Hematopoietic multipotent progenitor cell treated with erythropoietin and hydrocortisone succinate and interleukin-3 and kit ligand, for 15 days (in vitro differentiated cells): ENCODE measurements at places on chromosomes 13 and 19.

- no peak for DNase-seq
These were observed 20.6 kb downstream of the ZNF701 start for GRCh38 chr19:52590728-52591127.

DNA sequence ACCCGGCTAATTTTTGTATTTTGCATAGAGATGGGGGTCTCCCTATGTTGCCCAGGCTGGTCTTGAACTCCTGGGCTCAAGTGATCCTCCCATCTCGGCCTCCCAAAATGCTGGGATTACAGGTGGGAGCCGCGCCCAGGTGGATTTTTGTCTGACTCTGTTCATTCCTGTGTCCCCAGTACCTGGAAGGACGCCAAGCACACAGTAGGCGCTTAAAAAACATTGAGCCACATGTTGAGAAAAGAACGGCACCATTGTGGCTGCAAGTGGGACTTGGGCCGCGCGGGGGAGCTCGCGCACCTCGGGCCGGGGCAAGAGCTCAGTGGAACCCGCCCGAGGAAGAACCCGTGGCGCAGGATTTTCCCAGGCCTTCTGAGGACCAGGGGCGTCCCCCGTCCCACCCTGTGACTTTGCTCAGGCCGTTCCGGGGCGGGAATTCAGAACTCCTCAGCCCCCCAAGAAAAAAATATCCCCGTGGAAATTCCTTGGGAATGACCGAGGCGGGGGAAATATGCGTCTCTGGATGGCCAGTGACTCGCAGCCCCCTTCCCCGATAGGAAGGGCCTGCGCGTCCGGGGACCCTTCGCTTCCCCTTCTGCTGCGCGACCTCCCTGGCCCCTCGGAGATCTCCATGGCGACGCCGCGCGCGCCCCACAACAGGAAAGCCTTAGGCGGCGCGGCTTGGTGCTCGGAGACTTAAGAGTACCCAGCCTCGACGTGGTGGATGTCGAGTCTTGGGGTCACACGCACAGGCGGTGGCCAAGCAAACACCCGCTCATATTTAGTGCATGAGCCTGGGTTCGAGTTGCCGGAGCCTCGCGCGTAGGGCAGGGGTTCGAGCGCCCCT is 1.4 kb upstream of the ICAM1 start:
- peak; percentile 84 for DNase-seq

DNA sequence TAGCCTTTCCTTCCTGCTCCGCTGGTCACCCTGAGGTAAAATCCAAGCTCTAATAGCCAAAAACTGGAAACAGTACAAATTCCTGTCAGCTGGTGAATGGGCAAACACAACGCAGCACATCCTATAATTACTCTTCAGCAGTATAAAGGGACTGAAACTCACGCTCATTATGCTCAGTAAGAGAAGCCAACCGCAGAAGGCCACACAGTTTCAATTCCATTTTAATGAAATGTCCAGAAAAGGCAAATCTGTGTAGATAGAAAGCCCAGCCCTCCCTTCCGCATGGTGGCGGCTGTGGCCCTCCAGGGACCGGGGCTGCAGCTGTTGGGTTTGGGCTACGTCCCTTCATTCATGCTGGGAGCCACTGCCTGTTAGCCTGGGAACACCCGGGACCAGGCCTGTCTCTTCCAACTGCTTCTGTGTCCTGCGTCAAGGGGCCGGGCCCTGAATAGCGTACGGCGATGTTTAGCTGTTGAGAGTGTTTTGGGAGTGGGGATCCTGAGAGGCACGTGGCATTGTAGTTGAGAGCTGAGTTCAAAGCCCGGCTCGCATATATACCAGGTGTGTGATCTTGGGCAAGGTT is 23.5 kb downstream of the NKPD1 start:
- DNase-seq, result no peak

- DNase-seq, result no peak
These were observed 1.3 kb downstream of the AP2A1 start for GRCh38 chr19:49767967-49768581.

DNA sequence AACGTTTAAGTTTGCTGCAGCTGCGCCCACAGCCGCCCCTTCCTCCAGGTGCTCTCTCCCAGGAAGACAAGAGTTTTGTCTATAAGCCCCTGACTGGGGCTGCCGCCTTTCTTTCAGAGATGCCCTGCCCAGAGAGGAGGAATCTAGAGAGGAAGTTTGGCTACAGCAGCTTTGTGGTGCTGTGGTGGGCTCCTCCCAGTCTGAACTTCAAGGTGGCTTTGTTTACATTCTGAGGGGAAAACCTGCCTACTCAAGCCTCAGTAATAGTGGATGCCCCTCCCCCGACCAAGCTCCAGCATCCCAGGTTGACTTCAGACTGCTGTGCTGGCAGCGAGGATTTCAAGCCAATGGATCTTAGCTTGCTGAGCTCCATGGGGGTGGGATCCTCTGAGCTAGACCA is 6.4 kb upstream of the ERICH6B start:
- no peak for DNase-seq
